Epithelial cell of alveolus of lung (primary cell): ENCODE measurements at places on chromosomes 2 and 18. TPM values are rescaled to one million over a fixed set of nuclear protein-coding genes. Genes with fewer than 3 reads are reported as not detected.

The C2orf78 gene
- not detected in 2 replicates for total RNA-seq

The TPRKB gene
- 28.0 and 39.2 TPM in 2 replicates for total RNA-seq

The RIT2 gene
- not detected in 2 replicates for total RNA-seq

The RBKS gene
- total RNA-seq, result 0.56 and 1.4 TPM in 2 replicates

The VRK2 gene
- 11.5 and 14.4 TPM in 2 replicates for total RNA-seq

The LCT gene
- under 0.01 and 0.08 TPM in 2 replicates for total RNA-seq

The SLC14A1 gene
- 1.8 TPM in 1 of 2 replicates, not detected in the other for total RNA-seq

The HOXD13 gene
- total RNA-seq, result not detected in 2 replicates

The ANKAR gene
- 1.2 and 2.1 TPM in 2 replicates for total RNA-seq
